ENCODE measurements at places on chromosomes 3 and 15.

- no peak for DNase-seq
Measured at GRCh38 chr3:111762537-111762936, 96.5 kb upstream of the PHLDB2 start.

- no peak for DNase-seq
Measured at GRCh38 chr3:63364495-63364894, 86.4 kb downstream of the SYNPR start.

DNA sequence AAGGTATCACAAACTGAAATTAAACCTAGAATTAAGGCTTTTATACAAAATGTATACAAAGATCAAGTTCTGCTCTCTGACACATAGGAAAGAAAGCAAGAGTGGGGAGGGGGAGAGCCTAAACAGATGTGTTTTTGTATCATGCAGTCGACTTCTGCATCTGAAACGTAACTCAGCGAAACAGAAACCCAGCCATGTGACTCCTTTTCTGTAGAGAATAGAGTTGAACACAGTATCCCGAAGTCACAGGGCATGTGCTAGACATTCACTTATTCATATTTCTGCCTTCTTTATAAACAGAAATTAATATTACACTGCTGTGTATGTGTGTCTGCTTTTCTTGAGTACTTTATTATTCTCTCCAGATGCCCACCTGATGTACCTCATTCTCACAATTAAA, 121.0 kb downstream of the PDZRN3 start:
- no peak for DNase-seq

- no peak for DNase-seq
Measured at GRCh38 chr15:55683376-55683775, 59.6 kb downstream of the PRTG start.

- DNase-seq, result no peak
Measured at GRCh38 chr3:186514296-186515002, 29.7 kb downstream of the CRYGS start.
